NCI-H1092 (cell line): ENCODE measurements at places on chromosomes 6 and 20.

DNA sequence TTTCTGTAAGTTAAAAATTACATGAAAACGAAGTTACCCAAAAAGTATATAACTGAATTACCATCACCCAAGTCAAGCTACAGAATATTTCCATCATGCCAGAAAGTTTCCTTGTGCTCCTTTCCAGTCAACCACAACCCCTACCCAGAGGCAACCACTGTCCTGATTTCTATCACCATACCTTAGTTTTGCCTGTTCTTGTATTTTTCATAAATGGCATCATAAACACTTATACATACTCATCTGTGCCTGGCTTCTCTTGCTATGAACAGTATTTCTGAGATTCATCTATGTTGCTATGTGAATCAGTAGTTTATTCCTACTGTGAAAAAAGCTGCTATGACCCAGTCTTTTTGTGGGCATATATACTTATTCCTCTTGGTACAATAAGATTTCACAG, 7.4 kb downstream of the FKBP5 start:
- DNase-seq: no peak

- DNase-seq: no peak
Observed at GRCh38 chr6:97465877-97466561, 183.0 kb upstream of the MMS22L start.

- no peak for DNase-seq
Observed at GRCh38 chr6:101195588-101195987, 197.9 kb upstream of the GRIK2 start.

- no peak for DNase-seq
Observed at GRCh38 chr20:63957004-63957689, 931 bp upstream of the UCKL1 start.

DNA sequence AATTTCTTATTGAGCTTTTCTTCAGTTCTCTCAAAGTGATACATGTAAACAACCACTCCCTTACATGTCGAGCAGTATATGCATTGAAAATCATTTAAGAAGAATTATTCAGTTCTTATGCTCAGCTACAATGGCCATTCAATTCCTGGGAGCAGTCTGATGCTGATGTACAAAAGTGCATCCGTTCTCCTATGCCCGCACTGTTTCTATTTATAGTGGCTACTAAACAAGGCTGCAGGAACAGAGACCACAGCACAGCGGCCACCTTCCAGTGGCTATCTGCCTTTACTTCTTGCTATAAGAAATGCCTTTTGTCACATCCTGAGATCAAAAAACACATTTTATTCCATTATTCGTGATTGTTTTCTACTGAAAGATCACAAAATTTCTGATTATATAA, 82.2 kb downstream of the FHL5 start:
- DNase-seq: no peak
